ENCODE measurements at places on chromosomes 4 and X.

- DNase-seq: no peak
Observed at GRCh38 chr4:158652920-158653319, 18.8 kb downstream of the C4orf46 start.

GRCh38 chrX:10483191-10483831 is 137.1 kb downstream of the MID1 start:
- DNase-seq: no peak

DNA sequence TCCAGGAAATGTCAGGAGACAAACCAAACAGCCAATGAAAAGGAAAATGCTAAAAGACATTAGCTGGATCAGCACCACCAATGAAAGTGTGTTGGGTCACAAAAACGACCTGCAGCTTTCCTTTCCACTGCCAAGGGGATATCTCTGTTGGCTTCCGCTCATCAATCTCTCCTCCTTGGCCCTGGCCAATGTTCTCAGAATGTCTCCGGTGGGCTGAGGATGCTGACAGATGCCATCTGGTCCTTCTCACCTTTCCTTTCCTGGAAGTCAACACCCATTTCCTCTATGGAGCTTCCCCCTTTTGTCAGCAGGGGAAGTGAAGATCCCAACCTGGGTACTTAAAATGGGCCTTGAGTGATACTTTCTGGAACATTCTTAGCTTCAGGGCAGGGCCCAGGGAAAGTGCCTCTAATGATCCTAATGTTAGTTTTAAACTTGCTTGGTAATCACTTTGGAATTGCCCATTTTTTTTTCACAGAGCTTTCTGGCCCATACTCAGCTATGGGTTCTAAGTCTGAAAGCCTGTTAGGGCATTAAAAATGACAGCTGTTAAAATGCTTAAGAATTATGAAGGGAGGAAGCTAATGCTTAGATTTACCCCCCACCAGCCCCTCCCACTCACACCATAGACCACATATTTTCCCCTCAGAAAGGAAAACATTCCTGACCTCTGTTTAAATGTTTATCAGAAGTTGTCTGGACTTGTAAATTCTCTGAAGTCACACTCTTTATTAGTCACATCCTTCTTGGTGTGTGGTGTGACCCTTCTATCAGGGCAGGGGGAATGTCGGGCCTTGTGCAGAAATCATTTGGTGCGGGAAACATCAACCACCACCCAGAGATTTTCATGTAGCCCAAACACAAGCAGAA is 29.2 kb downstream of the IGFBP7 start:
- no peak for DNase-seq

- DNase-seq: no peak
Observed at GRCh38 chr4:184386271-184386781, 88.0 kb downstream of the IRF2 start.

- DNase-seq: no peak
Observed at GRCh38 chrX:65635822-65636221, 31.6 kb upstream of the MSN start.

DNA sequence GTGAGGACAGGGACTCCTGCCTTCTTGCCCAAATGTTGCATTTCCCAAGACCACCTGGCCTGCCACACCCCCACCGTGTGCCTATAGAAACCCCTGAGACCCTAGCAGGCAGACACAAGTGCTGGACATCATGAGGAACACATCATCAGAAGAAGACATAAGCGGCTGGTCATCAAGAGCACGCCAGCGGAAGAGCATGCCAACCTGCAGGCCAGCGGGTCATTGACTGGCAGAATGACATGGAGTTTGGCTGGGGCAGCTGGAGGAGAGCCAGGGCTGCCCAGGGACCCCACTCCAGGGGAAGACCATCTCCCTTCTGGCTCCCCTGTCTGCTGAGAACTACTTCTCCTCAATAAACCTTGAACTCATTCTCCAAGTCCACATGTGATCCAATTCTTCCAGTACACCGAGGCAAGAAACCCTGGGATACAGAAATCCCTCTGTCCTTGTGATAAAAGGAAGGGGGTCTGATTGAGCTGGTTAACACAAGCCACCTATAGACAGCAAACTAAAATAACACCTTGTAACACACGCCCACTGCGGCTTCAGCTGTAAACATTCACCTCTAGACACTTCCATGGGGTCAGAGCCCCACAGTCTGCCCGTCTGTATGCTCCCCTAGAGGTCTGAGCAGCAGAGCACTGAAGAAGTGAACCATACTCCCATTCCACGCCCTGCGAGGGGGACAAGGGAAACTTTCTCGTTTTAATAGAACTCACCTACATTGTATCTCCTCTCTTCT is 164.8 kb upstream of the EMCN start:
- no peak for DNase-seq

GRCh38 chr4:118076958-118077766 is 42.9 kb downstream of the NDST3 start:
- DNase-seq: no peak

GRCh38 chr4:7074426-7074825 is 6.6 kb upstream of the GRPEL1 start:
- DNase-seq: no peak

GRCh38 chr4:169236873-169237626 is 33.7 kb downstream of the SH3RF1 start:
- no peak for DNase-seq

- DNase-seq: no peak
Observed at GRCh38 chr4:90546114-90546513, 418.9 kb downstream of the CCSER1 start.

- DNase-seq: no peak
Observed at GRCh38 chrX:151984328-151984727, 9.9 kb upstream of the GABRE start.

DNA sequence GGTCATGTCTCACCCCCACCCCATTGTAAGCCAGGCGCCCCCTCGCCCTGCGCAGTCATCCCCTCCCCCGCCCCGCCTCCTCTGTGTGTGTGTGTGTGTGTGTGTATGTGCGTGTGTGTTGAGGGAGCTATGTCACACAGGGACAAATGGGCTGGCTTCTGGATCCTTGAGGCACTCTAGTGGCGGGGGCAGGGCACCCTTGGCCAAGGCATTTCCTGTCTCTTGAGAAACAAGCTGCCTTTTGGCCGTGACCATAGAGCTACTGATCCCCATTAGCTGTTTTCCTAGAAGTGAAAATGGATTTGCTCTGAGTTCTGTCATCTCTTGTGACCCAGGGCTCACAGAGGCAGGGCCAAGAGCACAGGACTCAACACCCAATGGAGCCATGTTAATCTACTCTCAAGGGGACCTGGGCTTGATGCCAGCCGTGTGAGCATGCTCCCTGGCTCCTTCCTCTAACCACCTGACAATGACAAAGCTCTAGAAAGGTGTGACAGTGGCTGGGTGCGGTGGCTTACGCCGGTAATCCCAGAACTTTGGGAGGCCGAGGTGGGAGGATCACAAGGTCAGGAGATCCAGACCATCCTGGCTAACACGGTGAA is 162.5 kb upstream of the BCOR start:
- no peak for DNase-seq

- DNase-seq: no peak
Observed at GRCh38 chrX:110228453-110228852, 89.4 kb downstream of the AMMECR1 start.

GRCh38 chr4:15754323-15754722 is 23.8 kb upstream of the CD38 start:
- no peak for DNase-seq

- no peak for DNase-seq
Observed at GRCh38 chr4:20678400-20678799, 21.9 kb upstream of the PACRGL start.

DNA sequence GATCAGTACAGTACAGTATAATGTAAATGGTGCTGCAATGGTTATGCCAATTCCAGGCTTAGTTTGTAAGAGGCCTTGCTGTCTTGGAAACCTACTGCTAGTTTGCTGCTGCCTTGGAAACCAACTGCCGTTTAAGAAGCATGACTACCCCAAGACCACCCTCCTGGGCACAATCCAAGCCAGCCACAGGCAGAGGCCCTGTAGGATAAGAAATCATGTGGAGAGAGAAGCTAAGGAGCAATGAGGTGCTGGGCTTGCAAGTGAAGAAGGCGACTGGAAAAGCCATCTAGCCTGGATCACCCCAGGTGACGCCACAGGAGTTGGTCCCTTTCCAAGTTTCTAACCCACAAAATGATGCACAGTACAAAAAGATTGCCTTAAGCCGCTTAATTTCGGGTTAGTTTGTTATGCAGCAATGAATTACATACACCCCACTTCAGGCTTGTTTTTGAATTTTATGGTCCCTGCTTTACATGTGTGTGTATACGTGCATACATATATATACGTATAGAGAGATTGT is 16.9 kb downstream of the ZFP42 start:
- no peak for DNase-seq

- DNase-seq: no peak
Observed at GRCh38 chr4:24117975-24118374, 228.1 kb upstream of the PPARGC1A start.

GRCh38 chr4:174847801-174848427 is 18.9 kb upstream of the GLRA3 start:
- no peak for DNase-seq

DNA sequence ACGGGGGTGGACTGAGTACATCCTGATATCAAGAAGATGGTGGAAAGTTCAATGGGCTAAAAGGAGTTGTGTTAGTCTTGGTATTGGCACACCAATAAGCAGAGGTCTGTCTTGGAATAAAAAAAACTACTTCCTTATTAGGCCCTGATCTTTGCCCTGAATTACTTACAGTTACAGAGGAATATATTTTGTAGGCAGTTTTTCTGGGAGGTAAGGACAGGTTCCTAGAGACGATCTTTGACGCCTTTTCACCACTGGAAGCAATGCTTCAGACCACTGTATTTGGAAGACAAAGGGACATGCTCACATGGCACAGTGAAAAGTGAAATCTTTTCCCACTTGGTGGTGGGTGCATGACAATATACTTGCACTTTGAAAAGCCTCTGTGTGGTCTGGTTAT is 618 bp upstream of the XK start:
- DNase-seq: no peak

DNA sequence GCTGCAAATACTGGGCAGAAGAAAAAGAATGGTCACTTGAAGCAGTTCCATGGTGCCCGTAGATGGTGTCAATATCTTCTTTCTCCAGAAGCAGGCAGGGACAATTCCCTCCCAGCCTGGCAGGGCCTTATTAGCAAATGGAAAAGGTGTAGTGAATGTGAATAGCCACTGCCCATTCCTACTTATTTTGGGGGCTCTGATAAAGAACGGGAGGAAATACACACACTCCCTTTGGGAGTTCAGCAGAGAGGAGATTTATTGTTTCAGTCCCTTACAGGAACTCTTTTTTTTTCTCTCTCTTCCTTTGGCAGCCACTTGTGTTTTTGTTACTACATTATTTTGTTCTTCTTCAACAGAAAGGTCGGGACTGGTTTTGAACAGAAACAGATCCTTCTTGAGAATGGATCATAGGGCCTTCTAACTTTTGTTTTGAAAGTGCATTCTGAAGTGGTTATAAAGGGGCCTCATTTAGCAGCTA is at the start of gene EMCN:
Gene EMCN (minus strand): TSS at position 159 of the 478 bp plus-strand sequence. CDS start 108 bp downstream, at position 51.
- DNase-seq: no peak

- DNase-seq: no peak
Observed at GRCh38 chr4:23144707-23145106, 452.0 kb downstream of the GBA3 start.

- DNase-seq: no peak
Observed at GRCh38 chr4:66633477-66633876, 911.8 kb downstream of the CENPC start.

DNA sequence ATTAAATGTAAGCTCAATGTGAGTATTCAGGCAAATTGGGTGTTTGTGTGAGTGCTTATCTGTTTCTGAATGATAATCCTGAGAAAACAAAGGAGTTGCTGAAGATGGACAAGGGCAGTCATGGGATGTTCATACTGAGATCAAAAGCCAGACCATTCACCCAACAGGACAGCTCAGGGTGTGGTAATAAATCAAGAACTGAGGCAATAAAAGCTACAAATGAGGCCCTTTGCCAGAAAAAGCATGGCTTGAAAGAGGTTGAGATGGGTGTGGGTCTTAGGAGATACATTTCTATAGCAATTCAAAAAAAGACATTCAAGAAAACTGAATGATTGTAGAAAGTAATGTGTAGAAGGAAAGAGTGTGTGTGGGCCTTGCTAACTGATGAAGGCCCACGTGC is 425.8 kb upstream of the BOD1L1 start:
- no peak for DNase-seq

- no peak for DNase-seq
Observed at GRCh38 chr4:149765630-149766029, 50.0 kb downstream of the IQCM start.

Data from stimulated activated CD8-positive, alpha-beta memory T cell treated with anti-CD3 and anti-CD28 coated beads, Interleukin-7, amount 100 ng/mL, for 1 hour (primary cell).